Activated T-cell treated with anti-CD3 and anti-CD28 coated beads for 1 hour (primary cell): ENCODE measurements at places on chromosomes 12 and 14.
A peak's percentile ranks its signal among the peaks of the same experiment; 100 is the strongest.

GRCh38 chr12:26274441-26275312, 79.3 kb downstream of the SSPN start:
- DNase-seq, result no peak

DNA sequence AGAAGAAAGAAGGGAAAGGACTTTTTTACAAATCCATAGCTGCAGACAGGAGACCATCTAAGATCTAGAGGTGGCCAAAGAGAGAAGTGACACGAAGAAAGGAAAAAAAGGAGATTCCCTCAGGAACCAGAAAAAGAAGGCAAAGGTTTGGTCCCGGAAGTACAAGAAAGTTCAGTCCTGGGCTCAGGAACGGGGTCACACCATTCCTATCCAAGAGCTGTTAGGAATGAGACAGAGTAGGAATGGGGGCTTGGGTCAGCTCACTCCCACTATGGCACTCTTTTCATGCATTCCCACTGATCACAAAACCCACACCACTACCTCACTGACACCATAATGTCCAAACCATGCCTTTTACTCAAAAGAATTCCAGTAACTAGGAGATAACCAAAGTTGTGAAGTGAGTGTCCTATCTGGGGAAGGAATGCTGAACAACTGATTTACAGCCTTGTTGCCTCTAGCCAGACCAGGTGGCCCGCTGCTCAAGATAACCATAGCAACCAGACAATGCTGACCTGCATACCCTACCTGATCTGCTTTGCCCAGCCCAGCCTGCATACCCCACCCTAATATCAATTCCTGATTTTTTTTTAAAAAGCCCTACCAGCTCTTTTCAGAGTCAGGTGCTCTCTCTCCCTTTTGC, 8.4 kb downstream of the PPP2R3C start:
- no peak for DNase-seq

DNA sequence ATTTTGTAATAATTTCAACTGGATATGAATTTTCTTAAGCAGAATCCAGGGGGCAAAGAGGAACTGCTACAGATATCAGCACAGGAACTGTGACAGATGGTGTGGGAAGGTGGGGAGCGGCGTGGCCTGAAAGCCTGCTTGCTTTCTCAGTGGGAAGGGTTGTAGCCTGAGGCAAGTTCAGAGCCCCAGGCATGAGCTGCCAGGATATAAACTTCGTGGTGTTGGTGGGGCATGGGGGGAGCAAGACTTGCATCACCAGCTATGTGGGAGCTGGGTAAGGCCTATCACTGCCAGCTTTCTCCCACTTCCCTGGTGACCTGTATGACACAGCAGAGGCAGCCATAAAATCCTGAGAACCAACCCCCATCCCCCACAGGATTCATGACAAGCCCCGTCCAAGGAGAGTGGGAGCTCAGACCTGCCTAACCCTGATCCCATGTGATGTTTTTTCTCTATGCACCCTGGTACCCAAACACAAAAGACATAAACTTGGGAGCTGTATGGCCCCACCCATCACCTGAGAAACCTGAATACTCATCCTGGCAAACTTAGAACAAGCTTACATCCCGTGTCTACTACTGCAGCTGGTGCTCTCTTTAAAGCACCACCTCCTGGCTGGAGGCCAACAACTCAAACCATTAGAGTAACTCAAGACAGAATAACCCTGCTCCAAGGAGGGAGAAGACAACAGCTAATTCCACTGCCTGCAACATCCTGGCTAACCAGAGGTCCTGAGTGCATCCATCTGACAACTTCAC, 16.5 kb downstream of the CLEC1A start:
- DNase-seq, result no peak

DNA sequence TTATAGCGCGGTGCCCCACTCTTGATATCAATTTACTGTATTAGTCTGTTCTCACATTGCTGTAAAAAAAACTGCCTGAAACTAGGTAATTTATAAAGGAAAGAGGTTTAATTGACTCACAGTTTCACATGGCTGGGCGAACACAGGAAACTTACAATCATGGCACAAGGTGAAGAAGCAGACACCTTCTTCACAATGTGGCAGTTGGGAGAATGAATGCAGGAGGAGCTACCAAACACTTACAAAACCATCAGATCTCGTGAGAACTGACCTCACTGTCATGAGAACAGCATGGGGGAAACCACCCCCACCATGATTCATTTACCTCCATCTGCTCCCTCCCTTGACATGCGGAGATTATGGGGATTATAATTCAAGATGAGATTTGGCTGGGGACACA, 42.3 kb downstream of the FBXO34 start:
- DNase-seq, result no peak

- no peak for DNase-seq
Observed at GRCh38 chr12:92673756-92674155, 29.0 kb upstream of the PLEKHG7 start.

DNA sequence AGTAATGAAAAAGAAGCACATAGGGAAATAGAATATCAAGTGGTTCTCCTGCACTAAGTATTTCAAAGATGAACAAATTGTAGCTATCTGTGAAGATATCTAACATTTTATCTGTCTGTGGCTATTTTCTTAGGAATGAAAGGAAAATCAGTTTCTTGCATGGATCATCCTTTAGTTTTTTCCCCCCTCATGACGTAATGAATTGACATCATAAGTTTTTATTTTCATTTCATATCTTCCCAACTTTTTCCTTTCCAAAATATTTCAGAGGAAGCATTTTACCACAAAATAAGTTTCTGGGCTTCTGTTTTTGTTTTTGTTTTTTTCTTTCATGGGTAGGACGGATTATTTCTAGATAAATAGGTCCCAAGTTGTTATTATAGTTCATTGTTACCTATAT, 996.6 kb downstream of the TMEM121 start:
- DNase-seq, result no peak

- no peak for DNase-seq
Observed at GRCh38 chr12:12331244-12331771, 18.7 kb downstream of the MANSC1 start.

- peak; percentile 9 for DNase-seq
Observed at GRCh38 chr12:27779416-27779919, 565 bp upstream of the KLHL42 start.
